ENCODE measurements at places on chromosomes 2 and 18.

- peak; percentile 48 for DNase-seq
Observed at GRCh38 chr2:215367662-215368492, 56.0 kb downstream of the ATIC start.

GRCh38 chr2:3753561-3753960 lies 50.2 kb downstream of the DCDC2C start:
- DNase-seq = no peak

- peak; percentile 67 for DNase-seq
Observed at GRCh38 chr2:111900859-111901258, 2.5 kb downstream of the MERTK start.

GRCh38 chr18:67864677-67865340 lies 348.3 kb upstream of the DSEL start:
- no peak for DNase-seq

DNA sequence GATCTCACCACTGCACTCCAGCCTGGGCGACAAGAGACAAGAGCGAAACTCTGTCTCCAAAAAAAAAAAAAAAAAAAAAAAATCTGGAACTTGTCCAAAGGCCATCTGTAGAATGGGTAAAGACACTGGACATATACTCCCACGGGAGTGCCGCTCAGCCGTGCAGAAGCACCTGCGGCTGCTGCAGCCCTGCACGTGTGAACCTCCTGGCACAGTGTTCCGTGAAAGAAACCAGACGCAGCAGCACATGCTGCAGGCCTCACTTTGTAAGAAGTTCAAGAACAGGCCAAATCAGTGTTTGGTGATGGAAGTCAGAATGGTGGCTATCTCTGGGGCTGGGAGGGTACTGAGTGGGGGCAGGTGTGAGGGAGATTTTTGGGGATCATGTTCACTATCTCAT lies 6.5 kb downstream of the CHRND start:
- DNase-seq = no peak

Measured in dermis microvascular lymphatic vessel endothelial cell (primary cell).